D721Med (cell line): ENCODE measurements at places on chromosomes 12 and 14.

DNA sequence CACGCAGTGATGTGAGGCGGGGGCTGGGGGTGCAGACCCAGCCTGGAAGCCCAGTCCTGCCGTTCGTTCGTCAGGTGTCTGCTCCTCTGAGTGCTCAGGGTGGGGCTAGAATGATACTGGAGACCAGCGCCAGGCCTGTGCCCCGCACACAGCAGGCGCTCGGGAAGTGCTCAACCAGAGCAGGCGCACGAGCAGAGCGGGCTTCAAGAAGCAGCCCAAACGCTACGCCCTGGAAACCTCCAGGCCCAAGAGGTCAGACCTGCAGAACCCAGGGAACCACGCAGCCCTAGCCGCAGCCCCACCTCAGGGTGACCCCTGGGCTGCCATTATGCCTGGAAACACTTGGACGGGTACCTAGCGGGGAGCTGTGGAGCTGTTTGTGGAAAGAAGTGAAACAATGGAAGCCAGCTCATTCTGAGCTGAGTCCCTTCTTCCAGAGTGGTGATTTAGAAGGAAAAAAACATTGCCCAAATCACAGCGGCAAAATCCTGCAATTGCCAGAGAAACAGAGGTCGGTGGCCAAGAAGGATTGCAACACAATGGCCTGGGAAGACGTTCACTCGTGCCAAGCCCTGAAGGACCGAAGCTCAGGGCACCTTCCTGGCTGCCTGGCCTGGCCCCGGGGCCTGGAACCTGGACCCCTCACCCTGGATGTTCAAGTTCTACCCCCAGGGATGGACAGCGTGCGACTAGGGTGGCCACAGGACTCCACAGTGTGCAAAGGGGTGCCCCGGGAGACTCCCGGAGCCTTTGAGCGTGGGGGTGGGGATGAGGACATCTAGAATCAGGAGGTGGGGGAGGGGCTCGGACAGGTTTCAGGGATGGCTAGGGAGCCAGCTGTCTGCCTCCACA is 40.4 kb upstream of the DIO3 start:
- DNase-seq = no peak

DNA sequence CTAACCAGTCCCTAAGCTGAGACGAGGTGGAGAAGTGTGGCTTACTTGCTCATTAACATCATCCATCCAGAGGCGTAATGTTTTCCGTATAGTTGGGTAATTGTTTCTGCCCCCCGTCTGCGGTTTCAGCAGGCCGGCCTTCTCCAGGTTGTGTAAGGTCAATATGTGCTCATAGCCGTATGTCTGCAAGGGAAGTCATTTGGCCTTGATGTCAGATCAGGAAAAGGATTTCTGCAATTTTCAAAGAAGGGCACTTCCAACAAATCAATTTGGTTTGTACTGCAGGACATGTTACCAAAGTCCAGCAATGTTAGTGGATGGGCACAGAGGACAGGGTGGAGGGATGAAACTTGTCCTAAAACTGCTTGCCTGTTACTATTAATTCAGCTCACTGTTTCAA is 9.9 kb upstream of the DIABLO start:
- no peak for DNase-seq

DNA sequence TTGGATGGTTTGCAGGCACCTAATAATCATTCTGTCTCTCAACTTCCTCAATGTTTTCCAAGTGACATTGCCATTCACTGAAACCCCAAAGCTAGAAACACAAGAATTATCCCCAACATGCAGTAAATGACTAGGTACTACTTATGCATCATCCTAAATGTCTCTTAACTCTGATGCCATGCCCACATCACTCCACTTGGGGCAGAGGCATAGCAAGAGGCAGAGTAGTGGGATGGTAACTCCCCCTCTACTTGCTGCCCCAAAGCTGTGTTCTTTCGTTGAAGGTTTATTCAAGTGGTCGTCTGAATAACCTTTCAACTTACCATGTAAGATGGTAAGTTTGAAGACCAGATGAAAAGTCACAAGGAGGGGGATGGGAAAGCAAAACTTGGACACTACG is 77.9 kb upstream of the SOX5 start:
- DNase-seq = no peak

DNA sequence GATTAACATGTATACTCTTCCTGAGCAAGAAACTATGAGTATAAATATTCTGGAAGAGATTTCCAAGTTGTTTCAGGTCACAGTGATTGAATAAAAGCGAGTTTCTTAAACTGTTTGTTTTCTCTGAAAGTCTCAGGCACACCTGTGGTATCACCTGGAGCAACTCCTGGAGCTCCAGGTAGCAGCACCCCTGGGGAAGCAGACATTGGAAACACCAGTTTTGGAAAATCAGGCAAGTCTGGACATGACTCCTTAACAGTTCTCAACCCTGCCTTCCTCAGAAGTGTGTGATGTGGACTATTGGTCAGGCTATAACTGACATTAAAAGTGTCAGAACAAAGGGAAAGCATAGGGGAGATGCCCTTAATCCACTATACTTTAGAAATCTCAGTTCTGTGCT is 217.6 kb upstream of the CNTN1 start:
- no peak for DNase-seq

DNA sequence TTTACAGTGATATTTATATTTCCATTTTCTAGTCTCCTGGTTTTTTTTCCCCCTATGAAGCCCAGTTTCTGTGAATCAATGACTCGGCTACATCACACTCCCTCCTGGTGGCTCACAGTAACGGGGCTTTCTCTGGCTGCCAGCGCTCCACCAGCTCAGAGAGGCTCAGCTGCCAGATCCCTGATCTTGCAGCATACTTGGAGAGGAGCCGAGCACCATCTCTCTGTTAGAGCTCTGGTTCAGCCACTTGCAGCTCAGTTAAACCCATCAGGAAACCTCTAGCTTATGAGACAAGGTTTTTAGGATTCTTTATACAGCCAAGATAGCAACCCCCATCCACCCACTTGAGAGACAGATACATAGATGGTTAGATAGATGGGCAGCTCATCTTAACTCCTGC is 74.6 kb downstream of the CIT start:
- no peak for DNase-seq

DNA sequence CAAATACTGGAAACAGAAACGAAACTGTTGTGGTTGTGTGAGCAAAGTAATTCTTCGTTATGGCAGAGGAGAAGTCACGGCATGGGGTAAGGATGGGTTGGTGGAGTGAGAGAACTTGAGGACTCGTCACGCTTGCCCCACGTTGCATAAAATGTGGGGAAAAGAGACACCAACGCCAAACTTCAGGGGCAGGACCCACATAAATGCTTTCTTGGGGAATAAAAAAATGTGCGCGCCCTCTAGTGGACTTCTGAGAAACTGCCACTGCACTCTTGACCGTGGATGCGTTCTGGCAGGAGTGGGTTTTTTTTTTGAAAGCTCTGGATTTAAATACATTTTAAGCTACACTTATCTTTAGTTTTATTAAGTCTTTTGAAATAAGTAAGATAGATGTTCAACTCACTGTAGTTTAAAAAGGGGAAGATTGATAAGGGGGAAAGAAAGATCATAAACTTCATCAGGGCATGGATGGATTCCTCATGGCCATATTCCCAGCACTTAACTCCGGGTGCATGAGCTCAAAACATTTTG is 4.1 kb upstream of the IGF1 start:
- no peak for DNase-seq

DNA sequence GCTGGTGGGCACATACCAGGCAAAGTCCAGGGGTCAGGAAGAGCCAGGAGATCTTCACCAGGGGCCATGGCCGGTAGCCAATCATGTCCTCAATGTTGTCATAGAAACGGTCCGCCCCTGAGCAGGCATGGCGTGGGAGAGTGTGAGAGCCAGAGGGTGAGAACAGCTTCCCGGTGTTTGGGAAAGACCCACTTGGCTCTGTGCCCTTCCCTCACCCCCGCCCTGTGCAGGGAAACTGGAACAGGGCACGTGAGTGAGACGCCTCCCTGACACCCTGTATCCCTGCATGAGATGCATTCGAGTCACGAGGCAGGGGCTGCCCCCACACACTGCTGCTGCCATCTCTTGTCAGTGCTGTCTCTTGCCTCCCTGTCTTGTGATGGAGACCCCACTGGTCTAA is 20.7 kb downstream of the SLC6A12 start:
- DNase-seq = no peak
